ENCODE measurements at places on chromosomes 11 and 22.

DNA sequence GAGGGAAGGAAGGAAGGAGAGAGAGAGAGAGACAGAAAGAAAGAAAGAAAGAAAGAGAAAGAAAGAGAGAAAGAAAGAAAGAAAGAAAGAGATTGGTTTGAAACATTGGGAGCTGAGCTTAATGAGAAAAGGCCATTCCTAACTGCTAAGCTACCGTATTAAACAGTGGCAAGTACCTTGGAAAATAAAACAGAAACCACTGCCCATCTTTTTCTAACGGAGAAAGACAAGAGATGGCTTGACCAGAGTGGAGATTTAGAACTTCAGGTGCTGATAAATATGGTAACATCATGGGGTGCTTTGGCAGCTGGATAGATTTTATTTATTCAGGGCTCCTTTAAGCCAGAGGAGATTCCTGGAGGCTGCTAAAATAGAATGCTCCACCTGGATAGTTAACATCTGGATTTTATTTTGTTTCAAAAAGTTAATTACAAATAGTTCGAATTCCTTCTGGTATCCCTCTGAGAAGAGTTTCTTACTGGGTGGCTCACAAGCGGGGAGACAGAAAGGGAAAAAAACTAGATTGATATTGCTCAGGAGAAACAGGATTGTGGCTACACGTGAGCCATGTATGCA lies 12.9 kb downstream of the TIMP3 start:
- no peak for DNase-seq

DNA sequence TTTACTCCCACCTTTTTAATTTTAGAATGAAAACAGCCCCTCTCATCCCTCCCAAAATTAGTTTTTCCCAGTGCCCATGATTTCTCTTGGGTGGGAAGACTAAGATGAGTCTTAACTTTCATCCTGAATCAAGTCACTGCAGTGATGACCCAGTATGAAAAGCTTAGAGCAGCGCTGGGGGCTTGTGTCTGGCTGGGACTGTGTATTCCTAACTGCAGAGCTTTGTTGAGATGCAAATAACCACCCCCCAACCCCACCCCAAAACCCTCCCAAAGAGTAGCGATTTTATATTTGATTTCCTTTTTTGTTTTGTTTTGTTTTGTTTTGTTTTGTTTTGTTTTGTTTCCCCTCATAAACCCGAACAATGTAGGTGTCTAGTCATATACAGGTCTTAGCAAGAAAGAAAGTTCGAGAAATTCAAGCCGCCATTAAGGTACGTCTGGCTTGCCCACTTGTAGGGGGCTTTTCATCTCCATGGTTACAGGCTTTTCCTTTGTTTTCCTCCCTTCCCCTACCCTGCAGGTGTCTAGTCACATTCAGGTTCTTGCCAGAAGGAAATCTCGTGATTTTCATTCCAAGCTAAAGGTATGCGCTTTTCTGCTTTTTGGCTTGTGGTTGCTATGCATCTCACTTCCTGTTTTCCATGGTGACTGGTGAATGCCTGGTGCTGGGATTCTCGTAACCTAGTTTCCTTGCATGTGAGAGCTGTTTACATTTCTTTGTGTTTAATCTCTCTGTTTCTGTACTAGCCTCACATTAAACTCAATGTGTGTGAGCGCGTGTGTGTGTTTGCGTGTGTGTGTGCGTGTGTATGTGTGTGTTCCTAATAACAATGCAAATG lies 144.6 kb upstream of the RASSF10 start:
- no peak for DNase-seq

GRCh38 chr22:24728790-24729637 lies 45.5 kb downstream of the PIWIL3 start:
- DNase-seq, result no peak

DNA sequence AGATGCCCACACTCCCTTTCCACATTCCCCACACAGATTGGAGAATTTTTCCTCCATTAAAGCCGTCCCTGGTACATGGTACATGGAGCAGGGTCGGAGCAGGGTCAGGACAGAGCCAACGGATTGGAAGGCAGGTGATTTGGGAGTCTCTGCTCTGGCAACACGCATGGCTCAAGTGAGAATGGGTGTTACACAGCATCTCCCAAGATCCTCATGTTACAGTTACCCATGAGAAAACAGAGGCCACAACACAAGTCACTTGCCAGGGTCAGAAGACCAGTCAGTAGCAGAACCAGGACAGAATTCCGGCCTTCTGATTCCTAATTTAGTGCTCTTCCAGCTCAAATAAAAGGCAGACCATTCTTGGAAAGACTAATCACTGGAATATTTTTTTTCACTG lies 7.7 kb upstream of the F2 start:
- DNase-seq, result no peak

Data from stimulated activated CD4-positive, alpha-beta T cell treated with anti-CD3 and anti-CD28 coated beads, Interleukin-2, amount 100 ng/mL, for 24 hours (primary cell).